ENCODE measurements at places on chromosomes 3 and 15.
A peak's percentile ranks its signal among the peaks of the same experiment; 100 is the strongest.

GRCh38 chr3:47113669-47114365 is 50.1 kb downstream of the SETD2 start:
- DNase-seq, result peak; percentile 68

- DNase-seq, result peak; percentile 55
Measured at GRCh38 chr3:134600685-134601463, 49.9 kb downstream of the KY start.

GRCh38 chr15:25088261-25088790 is 133.5 kb downstream of the SNRPN start:
- DNase-seq, result no peak

- peak; percentile 99 for DNase-seq
Measured at GRCh38 chr3:125125821-125126245, 70.0 kb upstream of the HEG1 start.

GRCh38 chr15:43186003-43186353 is 775 bp downstream of the CCNDBP1 start:
- DNase-seq, result peak; percentile 6

DNA sequence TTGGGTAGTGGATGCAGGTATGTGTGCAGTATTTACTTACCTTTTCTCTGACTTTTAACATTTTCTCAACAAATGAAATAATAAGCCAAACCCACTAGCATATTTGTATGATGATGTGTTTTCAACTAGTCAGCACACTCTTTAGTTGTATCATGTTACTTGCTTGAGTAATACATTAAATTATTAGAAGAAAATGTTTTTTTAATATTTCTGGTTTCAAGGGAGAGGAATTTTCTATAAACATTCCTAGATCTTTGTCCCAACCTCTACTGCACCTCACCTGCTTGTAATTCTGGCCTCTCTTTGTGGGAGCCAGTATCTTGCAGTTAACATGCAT is 161.8 kb upstream of the CBLB start:
- peak; percentile 42 for DNase-seq

DNA sequence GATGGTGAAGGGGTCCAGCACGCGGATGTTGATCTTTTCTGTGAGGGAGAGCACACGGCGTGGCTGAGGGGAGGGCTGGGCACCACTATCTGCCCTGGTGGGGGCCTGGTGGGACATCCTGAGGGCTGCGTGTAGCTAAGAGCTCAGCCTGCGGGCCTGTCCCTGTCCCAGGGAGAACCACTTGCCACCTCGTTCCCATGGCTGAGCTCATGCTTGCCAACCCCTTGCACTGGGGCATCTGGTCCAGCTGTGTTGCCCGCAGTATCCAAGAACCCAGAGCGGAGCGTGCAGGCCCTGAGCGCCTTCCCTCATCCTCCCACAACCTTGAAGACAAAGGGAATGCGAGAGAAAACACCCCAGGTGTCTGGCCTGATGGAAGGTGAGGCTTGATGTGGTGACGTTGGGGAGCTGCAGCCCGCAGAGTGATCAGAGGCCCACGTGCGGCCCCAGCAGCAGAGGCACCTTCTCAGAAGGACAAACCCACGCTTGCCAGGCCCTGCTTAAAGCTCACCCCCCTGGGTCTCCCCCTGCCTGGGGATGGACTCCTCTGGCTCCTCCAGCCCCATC is 28.9 kb downstream of the TKT start:
- DNase-seq, result no peak

- no peak for DNase-seq
Measured at GRCh38 chr3:102113421-102114041, 264.2 kb downstream of the NFKBIZ start.

- DNase-seq, result peak; percentile 38
Measured at GRCh38 chr15:41928637-41929620, 35.1 kb upstream of the SPTBN5 start.

GRCh38 chr15:78859971-78860719 is 12.5 kb upstream of the MORF4L1 start:
- DNase-seq, result peak; percentile 86

GRCh38 chr3:172848910-172849309 is 98.4 kb downstream of the ECT2 start:
- peak; percentile 73 for DNase-seq

DNA sequence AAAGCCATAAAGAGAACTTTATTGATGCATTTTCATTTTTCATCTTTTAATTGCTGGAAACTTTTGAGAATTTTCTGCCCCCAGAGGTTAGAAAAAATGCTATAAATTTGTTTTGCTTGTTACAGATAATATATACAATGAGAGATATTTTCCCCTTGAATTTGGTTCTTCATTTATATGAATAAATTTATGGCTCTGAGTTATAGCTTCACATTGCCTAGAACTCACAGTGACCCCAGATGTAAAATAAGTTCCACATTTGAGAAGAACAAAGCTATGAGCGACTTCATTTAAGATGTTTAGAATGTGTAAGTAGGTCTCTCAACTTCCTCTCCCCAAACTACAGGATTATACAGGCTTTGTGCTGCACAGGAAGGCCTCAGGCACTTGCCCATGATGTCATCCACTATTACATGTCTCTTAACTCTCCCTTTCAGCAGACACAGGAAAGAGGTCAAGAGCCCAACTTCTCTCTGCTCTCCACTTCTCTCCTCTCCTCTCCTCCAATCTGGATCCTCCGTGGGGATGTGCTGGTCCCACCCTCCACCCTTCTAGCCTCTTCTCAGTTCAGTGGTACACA is 92.8 kb downstream of the DUT start:
- DNase-seq, result no peak

DNA sequence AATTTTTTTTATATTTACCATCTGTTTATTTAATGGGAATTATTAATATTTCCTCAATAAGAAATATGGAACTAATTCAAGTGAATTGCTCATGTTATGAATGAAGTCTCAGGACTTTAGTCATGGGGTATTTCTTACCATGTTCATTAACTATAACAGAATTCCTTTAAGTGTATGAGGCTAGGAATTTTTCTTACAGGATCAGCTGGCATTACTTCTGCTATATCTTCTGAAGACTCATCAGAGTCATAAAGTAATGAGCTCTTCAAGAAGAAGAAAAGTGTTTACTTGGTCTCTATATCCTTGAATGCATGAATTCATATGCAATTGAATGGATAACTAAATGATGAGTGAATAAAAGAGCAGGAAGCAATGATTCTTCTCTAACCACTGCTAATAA is 486.8 kb upstream of the THBS1 start:
- DNase-seq, result peak; percentile 58

GRCh38 chr15:48674876-48675275 is 29.4 kb upstream of the FBN1 start:
- peak; percentile 78 for DNase-seq

- no peak for DNase-seq
Measured at GRCh38 chr3:192655040-192655439, 72.3 kb downstream of the FGF12 start.
